ENCODE measurements at places on chromosomes 2 and 18.

DNA sequence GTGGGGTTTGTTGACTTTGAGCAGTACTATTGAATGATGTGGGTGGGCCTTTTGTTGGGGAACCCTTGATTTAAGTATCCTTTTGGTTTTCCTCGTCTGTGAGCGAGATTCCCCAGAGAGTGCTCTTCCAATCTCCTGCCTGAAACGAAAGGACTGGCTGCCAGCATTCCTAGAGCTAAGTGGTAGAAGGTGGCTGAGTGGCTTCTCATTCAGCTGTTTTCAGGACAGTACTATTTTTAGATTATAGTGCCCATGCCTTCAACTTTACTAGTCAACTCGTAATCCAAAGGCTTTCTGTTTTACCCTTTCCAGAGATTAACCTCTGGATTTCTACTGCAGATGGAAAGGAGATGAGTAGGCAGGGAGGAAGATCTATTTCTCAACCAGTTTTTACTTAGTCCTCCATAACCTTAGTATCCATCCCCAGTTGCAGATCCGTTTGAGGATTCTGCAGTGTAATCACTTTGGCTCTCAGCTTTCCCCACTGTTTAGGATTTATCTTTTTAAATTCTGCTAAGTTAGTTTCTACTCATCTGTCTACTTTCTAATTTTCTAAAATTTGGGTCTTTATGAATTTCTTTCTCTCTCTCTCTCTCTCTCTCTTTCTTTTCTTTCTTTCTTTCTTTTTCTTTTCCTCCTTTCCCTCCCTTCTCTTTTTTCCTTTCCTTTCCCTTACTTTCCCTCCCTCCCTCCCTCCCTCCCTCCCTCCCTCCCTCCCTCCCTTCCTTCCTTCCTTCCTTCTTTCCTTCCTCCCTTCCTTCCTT is 9.2 kb downstream of the SLC4A1AP start:
- no peaks in the 10 kb centered on the region for H3K4me1 ChIP-seq
- H3K4me3 ChIP-seq: no peak overlapping the region
- H3K27ac ChIP-seq: no peak overlapping the region
- DNase-seq: no peak

DNA sequence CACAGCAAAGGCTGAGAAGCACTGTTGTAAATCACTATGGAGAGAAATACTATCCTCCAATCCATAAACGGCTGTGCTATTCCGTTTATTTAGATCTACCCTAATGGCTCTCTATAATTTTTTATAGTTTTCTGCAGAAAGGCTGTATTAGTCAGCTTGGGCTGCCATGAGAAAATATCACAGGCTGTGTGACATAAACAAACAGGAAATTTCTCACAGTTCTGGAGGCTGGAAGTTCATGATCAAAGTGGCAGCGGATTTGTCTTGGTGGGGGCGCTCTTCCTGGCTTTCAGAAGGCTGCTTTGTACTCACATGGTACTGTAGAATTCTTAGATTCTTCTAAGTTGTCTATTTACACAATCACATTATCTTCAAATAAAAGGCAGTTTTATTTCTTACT is 44.1 kb downstream of the C1D start:
- H3K36me3 ChIP-seq: no peaks in the 10 kb centered on the region
- no peak overlapping the region for H3K27ac ChIP-seq
- no peak for DNase-seq
- H3K27me3 ChIP-seq: no peaks in the 10 kb centered on the region
- no peak overlapping the region for H3K4me3 ChIP-seq
- no peaks in the 10 kb centered on the region for H3K4me1 ChIP-seq

- H3K4me3 ChIP-seq: no peak overlapping the region
- H3K27ac ChIP-seq: no peak overlapping the region
- DNase-seq: no peak
- H3K4me1 ChIP-seq: no peaks in the 10 kb centered on the region
- no peaks in the 10 kb centered on the region for H3K36me3 ChIP-seq
Measured at GRCh38 chr2:150228936-150229335, 258.5 kb downstream of the RND3 start.

GRCh38 chr18:62833494-62833893 is 118.2 kb downstream of the PHLPP1 start:
- H3K4me3 ChIP-seq: no peak overlapping the region
- no peaks in the 10 kb centered on the region for H3K36me3 ChIP-seq
- no peaks in the 10 kb centered on the region for H3K27me3 ChIP-seq
- DNase-seq: no peak

DNA sequence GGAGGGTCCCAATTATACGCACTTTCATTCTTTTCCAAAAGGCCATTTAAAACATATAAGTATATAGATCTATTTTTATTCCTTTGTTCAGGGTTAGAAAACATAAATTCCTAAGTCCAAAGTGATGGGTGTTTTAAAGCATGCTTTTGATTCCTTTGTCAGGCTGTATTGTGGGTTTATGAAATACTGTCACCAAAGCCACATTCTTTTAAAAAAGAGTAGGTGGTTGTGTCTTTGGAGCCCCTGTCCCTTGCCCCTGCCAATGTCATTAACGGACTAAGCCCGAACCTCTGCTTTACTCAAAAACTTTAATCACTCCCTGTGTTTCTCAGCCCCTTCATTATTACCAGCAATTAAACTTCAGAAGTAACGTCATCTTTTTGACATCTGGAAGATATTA is 104.9 kb upstream of the APCDD1 start:
- H3K36me3 ChIP-seq: no peaks in the 10 kb centered on the region
- no peak overlapping the region for H3K4me3 ChIP-seq
- peaks cover 8% of the 10 kb centered on the region for H3K4me1 ChIP-seq

- no peaks in the 10 kb centered on the region for H3K36me3 ChIP-seq
- no peak for DNase-seq
- H3K27ac ChIP-seq: no peak overlapping the region
- no peak overlapping the region for H3K4me3 ChIP-seq
Measured at GRCh38 chr2:173286153-173286809, 68.4 kb upstream of the CDCA7 start.

GRCh38 chr2:108575132-108575966 is 41.1 kb downstream of the LIMS1 start:
- H3K27ac ChIP-seq: no peak overlapping the region
- no peaks in the 10 kb centered on the region for H3K36me3 ChIP-seq
- no peak overlapping the region for H3K4me3 ChIP-seq
- peaks cover 26% of the 10 kb centered on the region for H3K4me1 ChIP-seq
- no peaks in the 10 kb centered on the region for H3K27me3 ChIP-seq
- no peak for DNase-seq

GRCh38 chr2:43885132-43885632 is 46.4 kb downstream of the ABCG8 start:
- no peak overlapping the region for H3K4me3 ChIP-seq
- no peaks in the 10 kb centered on the region for H3K4me1 ChIP-seq
- DNase-seq: no peak
- H3K27ac ChIP-seq: no peak overlapping the region
- H3K27me3 ChIP-seq: no peaks in the 10 kb centered on the region

- peaks cover 6% of the 10 kb centered on the region for H3K4me1 ChIP-seq
- peak within 1 kb of the TSS; percentile 44 for H3K4me3 ChIP-seq
- DNase-seq: peak; percentile 32
Measured at GRCh38 chr2:75560768-75561565, at the start of gene EVA1A. Gene EVA1A (minus strand): TSS chr2:75560939. CDS start chr2:75518140, 42,799 bp downstream.

- H3K27me3 ChIP-seq: no peaks in the 10 kb centered on the region
- no peaks in the 10 kb centered on the region for H3K4me1 ChIP-seq
- no peak for DNase-seq
- no peak overlapping the region for H3K27ac ChIP-seq
- H3K36me3 ChIP-seq: no peaks in the 10 kb centered on the region
- H3K4me3 ChIP-seq: no peak overlapping the region
Measured at GRCh38 chr2:121238828-121239227, 46.2 kb downstream of the TFCP2L1 start.

GRCh38 chr2:31078011-31078410 is 60.2 kb downstream of the GALNT14 start:
- no peak for DNase-seq
- H3K27ac ChIP-seq: no peak overlapping the region
- H3K4me1 ChIP-seq: no peaks in the 10 kb centered on the region
- no peaks in the 10 kb centered on the region for H3K36me3 ChIP-seq
- no peaks in the 10 kb centered on the region for H3K27me3 ChIP-seq
- H3K4me3 ChIP-seq: no peak overlapping the region

DNA sequence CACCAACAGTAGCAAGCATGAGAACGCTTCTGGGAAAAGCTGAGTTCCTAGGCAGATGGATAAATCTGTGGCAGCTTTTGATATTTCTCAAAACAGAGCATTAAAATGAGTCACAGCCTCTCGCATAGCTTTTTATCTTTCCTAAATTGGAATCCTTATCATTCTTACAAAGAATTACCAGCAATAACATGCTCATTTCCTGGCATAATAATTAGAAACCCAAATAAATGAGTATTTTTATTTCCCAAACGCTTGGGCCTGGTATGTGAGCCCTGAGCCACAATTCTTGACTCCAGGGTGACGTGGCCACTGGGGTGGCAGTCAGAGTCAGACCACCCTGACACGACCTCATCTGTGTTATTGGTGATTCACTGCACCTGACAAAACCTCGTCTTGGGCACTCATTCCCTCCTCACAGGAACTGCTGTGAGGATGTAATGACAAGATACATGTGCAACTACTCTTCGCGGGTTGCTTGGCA is 210.7 kb downstream of the ARL4C start:
- no peaks in the 10 kb centered on the region for H3K36me3 ChIP-seq
- H3K4me1 ChIP-seq: no peaks in the 10 kb centered on the region
- H3K4me3 ChIP-seq: no peak overlapping the region
- no peak overlapping the region for H3K27ac ChIP-seq
- H3K27me3 ChIP-seq: no peaks in the 10 kb centered on the region

GRCh38 chr2:60352491-60353405 is 200.7 kb downstream of the BCL11A start:
- no peak for DNase-seq
- H3K4me1 ChIP-seq: no peaks in the 10 kb centered on the region
- no peak overlapping the region for H3K27ac ChIP-seq

GRCh38 chr2:130337735-130338325 is 4.9 kb upstream of the IMP4 start:
- H3K27ac ChIP-seq: no peak overlapping the region
- DNase-seq: no peak
- no peaks in the 10 kb centered on the region for H3K27me3 ChIP-seq
- no peak overlapping the region for H3K4me3 ChIP-seq
- H3K4me1 ChIP-seq: no peaks in the 10 kb centered on the region

DNA sequence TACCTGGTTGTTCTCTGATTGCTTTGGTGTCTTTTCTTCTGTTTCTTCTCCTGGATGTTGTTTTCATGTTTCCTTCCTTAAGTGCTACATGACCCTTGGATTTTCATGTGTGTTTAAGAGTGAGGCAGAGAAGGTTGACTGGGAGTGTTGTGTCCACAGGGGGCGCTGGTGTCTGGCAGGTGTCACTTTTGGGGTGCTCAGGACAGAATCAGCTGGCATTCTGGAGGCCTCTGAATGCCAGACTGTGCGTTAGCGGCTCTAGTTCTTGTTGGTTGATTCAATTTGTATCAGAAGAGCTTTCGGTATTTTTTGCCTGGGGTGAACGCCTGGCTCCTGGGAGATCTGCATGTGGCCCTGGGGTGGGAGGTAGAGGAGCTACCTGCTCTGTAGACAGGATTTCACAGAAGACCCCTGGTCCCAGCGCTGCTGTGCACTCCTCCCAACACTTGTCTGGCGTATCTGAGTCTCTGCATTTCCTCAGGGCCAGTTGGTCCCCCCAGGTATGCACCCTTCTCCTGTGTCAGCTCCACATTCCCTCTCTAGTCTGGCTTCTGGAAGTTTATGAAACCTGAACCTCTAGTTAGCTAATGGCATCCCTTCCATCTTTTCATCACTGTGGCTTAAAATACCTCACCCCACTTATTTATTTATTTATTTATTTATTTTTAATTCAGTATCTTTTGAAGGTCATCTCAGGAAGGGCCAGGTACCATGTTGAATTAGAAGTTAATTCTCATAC is 1.1 kb downstream of the GREB1 start:
- peaks cover 31% of the 10 kb centered on the region for H3K4me1 ChIP-seq
- H3K27ac ChIP-seq: peak overlapping the region; percentile 60
- H3K36me3 ChIP-seq: no peaks in the 10 kb centered on the region
- no peaks in the 10 kb centered on the region for H3K27me3 ChIP-seq
- no peak overlapping the region for H3K4me3 ChIP-seq

DNA sequence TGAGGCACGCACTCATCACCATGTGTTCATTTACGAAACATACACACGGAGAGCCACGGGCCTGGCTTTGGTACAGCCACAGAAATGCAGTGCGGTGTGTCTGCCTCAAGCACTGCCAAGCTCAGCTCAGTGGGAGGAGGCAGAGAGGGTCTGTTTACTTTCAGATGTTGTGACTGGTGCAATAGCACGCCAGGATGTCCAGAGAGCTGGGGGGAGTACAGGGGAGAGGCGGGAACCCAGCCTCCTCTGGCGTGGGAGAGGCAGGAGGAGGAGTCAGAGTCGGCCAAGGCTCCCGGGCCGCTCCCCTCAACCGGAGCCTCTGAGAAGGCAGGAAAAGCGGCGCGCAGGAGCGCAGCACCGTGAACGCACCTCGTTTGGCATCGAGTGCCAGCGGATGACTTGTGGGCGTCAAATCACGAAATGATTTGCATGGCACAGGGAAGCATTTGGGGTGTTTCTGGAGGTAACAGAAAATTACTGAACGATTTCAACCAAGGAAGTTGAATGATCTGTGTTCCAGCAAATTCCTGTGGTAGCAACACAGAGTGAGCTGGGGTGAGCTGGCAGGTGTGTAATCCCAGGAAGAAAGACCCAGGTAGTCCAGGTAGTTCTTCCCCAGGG is 143.0 kb downstream of the ZNF516 start:
- DNase-seq: peak; percentile 94
- H3K27me3 ChIP-seq: no peaks in the 10 kb centered on the region
- H3K4me1 ChIP-seq: peaks cover 4% of the 10 kb centered on the region
- H3K36me3 ChIP-seq: no peaks in the 10 kb centered on the region
- peak overlapping the region; percentile 23 for H3K4me3 ChIP-seq
- no peak overlapping the region for H3K27ac ChIP-seq

- no peak overlapping the region for H3K4me3 ChIP-seq
- H3K27ac ChIP-seq: no peak overlapping the region
- H3K4me1 ChIP-seq: peaks cover 9% of the 10 kb centered on the region
Measured at GRCh38 chr2:205769879-205770278, 87.6 kb downstream of the NRP2 start.

DNA sequence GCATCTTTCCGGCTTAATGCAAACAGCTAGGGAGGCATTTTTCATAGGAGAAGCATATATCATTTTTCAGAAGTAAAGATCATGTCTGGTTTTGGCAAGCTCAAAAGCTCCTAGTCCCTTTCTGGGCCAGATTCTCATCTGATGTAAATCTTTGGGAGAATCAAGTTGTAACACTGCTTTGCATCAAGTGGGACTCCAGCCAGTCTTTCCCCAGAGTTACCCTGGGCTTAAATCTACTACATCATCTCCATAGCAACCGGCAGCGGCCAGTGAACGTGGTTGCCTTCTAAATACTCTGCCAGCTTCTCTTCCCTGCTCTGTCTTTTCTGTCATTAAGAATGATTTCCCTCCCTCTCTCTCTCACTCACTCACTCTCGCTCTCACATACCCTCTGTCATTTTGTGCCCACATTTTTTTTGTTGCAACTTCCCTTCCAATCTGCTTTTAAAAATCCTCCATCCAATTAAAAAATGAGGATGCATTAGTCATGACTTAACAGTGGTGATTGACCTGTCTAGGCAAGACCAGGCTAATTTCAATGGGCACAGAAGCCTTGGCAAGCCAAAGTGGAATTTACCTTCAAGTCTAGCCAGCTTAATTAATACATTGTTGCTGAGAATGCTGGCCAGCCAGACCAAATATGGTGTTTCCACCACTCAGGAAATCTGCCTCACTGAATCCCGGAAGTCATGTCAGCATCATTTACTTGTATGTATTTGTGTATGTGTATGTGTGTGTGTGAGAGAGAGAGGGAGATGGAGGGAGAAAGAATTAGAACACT is 93.0 kb downstream of the NRP2 start:
- no peak overlapping the region for H3K27ac ChIP-seq
- H3K4me3 ChIP-seq: no peak overlapping the region
- DNase-seq: no peak
- peaks cover 8% of the 10 kb centered on the region for H3K4me1 ChIP-seq
